ENCODE measurements at places on chromosomes 2 and 18.

- DNase-seq = no peak
Observed at GRCh38 chr2:29073933-29074332, 390 bp downstream of the PCARE start.

- no peak for DNase-seq
Observed at GRCh38 chr2:183543222-183543621, 419.0 kb downstream of the NUP35 start.

- DNase-seq = no peak
Observed at GRCh38 chr2:71934595-71935261, 212.9 kb downstream of the CYP26B1 start.

GRCh38 chr2:68715353-68716041 is 19.1 kb upstream of the ARHGAP25 start:
- no peak for DNase-seq

DNA sequence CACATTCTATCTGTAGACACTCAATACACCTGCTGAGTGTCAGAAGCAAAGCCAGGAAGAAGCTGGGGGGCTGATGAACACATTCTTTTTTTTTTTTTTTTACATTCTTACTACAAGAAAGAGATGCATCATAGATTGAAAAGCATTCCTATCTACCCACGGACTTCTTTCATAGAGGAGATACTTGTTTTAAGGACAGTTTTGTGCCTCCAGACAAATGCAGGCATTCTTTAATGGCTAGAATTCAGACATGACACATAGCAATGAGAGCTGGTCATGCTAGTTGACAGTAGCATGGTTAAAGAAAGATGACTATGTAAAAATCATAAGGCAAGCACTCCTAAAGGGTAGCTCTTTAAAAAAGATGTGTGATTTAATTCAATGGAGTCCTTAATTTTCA is 110.2 kb downstream of the EPHA4 start:
- no peak for DNase-seq

GRCh38 chr2:178177066-178177679 is 17.1 kb upstream of the OSBPL6 start:
- no peak for DNase-seq

DNA sequence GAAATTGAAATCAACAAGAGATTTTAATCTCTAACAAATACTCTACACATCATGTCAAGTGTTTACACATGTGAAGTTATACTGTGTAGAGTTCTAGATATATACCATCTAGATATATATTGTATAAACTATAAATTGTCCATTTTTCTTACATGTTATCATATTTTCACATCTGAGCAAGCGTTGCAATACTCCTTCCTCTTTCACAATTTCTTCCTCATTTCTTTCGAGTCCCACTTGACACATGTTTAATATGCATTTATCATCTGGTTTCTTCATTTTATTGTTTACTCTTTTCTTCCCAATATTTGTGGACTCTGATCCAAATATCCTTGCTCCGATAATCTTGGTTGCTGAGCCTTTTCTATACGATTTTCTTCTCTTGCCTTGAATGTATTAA is 50.2 kb downstream of the UNC80 start:
- DNase-seq = no peak

GRCh38 chr18:34659579-34660517 is 50.2 kb upstream of the DTNA start:
- DNase-seq = no peak

DNA sequence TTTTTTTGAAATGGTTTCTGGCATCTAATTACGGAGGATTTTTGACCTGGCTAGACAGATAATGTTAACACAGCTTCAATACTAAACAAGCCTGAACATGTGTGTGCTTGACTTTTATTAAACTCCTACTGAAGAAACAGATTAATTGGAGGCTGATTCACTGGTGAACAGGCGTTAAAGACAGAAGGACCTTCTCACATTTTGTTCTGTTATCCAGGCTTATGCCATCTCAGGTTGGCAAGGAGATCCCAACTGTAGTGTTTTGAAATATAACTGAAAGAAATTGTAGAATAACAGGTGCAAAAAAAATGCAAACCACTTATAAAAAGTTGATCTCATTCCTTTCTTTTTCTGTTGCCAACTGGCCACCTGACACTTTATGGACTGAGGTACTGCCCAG is 269.6 kb downstream of the ARHGAP15 start:
- DNase-seq = no peak

DNA sequence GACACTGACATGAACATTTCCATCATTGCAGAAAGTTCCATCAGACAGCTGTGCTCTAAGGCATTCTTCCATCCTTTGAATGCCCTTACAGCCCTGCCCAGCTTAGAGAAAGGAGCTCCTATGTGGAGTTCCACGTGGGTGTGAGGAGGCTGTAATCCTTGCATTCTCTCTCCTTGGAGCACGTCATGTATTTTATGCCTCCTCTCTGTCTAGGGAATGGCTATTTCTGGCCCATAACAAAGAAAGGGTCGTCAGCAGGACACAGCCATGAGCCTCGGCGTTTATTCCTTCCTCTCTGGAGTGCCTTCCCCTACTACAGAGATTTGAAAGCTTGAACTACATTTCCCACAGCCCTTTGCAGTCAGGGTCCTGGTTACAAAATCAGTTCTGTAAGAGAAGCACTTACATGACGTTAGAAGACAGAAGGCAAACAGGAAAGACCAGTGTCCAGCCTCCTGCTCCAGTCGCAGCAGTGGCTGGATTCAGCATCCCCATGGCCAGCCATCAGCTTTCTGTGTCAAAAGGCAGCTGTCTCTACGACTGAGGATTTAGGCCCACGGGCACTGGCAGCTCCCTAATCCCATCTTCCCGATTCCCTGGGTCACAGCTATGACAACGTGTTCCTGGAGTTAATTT is 234.9 kb downstream of the TFCP2L1 start:
- DNase-seq = no peak

DNA sequence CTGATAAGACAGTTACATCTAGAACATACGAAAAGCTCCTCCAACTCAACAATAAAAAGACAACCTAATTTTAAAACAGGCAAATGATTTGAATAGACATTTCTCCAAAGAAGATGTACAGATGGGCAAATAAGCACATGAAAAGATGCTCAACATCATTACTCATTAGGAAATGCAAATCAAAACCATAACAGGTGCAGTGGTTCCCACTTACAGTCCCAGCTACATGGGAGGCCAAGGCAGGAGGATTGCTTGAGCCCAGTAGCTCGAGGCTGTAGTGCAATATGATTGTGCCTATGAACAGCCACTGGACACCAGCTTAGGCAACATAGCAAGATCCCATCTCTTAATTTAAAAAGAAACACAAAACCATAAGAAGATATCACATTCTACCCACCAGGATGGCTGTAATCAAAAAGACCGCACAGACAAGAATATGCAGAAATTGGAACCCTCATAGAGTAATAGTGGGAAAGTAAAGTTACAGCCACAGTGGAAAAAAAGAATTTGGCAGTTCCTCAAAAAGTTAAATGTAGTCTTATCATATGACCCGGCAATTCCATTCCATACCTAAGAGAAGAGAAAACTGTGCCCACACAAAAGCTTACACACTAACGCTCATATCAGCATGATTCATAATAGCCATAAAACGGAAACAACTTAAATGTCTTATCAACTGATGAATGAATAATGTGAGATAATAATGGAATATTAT is 30.5 kb upstream of the ARMC9 start:
- no peak for DNase-seq

DNA sequence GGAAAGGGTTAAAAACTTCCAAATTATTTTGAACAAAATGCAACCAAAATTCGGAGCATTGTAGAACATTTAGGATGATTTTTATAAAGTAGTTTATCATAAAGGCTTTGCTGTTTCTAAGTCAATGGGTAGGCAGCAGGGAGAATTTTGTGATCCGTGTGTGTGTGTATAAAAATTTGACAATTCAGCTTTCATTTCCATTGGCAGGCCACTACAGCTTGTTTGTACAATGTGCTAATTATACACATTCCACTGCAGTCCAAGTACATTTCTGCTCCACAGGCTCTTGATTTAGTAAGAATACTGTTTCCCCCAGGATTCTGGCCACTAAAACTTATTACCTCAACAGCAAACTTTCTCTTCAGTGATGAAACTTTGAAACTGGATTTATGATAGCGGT is 71.8 kb upstream of the LTBP1 start:
- DNase-seq = no peak

DNA sequence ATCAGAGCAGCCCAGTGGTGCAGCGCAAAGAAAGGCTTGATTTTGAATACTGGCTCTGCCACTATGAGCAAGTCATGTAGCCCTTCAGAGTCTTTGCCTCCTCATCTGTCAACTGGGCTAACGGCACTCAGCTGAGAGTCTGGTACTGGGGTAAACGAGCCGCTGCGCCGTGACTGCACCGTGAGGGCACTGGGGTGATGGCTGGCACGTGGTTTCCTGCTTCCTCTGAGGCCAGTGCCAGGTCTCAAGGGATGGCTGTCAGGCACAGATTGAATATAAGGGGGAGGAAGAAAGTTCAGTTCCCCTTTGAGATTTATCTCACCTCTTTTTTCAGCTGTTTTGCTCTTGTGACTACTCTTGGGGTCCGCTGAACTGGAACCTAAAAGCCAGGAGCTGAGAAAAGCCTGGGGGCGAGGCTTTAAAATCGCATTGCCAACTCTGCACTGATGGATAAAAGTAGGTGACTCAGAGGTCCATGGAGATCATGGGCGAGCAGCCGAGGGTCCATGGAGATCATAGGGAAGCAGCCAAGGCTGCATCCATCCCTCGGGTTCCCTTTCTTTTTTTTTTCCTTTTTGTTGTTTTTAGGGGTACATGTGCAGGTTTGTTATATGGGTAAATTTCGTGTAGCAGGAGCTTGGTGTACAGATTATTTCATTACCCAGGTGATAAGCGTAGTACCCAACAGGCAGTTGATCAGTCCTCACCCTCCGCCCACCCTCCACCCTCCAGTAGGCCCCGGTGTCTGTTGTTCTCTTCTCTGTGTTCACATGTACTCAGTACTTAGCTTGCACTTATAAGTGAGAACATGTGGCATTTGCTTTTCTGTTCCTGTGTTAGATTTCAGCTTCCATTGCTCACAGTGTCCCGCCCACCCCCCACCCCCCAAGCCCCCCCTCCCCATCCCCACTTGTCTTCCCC is 114.3 kb downstream of the SPP2 start:
- no peak for DNase-seq

DNA sequence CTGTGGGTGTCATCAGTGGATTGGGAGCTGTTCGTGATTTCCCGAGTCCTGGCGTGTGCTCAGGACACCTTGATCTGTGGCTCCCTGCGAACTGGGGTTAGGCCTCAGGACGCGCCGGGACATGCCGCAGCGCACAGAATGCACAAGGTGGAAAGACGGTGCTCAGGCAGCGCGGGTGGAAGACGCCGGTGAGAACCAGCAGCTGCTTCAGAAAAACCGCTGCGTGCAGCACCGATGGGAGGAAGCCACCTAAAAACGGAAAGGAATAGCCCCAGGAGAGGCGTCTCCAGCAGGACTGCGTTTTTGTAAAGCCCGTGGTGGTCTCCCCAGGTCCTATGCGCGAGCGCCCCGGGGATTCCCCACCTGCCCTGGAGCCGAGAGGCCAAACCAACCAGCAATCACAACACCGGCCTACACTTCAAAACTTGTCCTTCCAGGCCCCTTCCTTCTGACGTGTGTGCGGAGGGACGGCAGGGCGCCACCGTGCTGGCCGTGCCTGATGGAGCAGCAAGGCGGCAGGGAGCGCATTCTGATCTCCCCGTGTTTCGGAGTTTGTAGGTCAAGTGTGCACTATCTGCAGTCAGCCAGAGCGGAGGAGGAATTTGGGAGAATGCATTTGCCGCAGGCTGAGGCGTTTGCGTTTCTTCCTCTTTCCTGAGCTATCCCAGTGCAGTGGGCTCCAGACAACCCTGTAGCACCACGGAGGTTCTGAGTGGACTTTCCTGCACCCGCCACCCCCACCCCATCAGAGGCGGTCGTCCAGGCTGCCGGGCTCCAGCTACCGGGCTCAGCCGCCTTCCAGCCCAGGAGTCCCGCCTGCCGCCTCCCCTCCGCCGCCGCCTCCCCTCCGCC is 32.2 kb downstream of the RTP5 start:
- no peak for DNase-seq

DNA sequence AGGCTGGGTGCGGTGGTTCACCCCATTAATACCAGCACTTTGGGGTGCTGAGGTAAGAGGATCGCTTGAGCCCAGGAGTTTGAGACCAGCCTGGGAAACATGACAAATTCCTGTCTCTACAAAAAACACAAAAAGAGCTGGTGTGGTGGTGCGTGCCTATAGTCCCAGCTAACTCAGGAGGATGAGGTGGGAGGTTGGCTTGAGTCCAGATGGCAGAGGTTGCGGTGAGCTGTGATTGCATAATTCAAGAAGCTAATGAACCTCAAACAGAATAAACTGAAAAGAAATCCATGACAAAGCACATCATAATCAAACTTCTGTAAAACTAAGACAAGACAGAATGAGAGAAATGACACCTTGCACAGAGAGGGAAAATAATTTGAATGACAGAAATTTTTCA is 54.8 kb downstream of the SEMA4F start:
- DNase-seq = no peak

DNA sequence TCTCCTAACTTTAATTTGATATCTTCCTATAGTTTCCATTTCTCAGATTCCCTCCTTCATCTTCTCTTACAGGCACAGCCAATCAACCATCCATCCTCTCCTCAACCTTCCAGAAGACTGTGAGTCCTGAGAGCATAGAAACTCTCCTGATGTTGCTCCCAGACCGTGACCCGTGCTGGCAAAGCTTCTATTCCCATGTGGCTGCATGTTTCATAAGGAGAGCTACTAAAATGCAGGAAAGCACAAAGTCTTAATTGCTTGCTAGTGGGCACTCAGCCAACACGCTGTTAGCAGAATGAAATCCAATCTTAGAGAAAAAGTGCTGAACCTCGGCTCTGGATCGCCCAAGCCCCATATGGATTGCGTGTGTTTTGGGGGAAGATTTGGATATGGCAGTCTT is 1244.7 kb upstream of the ZEB2 start:
- no peak for DNase-seq

DNA sequence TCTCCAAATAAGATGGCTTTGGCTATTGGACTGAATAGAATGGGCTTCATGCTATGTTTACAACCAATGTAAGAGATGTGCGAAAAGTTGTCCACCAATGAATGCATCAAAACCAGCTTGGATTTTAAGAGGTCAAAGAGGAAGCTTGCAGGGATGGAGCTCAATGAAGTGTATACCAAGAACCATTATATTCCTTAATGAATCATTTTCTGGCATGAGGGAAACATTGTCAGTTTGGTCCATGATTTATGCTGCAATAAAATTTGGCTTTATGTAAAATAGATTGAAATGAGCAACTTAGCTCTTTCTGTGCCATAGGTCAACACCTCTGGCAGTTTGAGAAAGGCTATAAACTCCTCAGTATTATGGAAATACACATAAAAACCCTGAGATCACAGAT is 107.3 kb downstream of the SH3BP4 start:
- no peak for DNase-seq

GRCh38 chr2:58237741-58238140 is 3.4 kb downstream of the FANCL start:
- DNase-seq = no peak

All from activated naive CD4-positive, alpha-beta T cell (primary cell).